ENCODE measurements at places on chromosomes 7 and 10.

GRCh38 chr10:23535381-23535780 lies 96.5 kb downstream of the OTUD1 start:
- DNase-seq, result no peak

DNA sequence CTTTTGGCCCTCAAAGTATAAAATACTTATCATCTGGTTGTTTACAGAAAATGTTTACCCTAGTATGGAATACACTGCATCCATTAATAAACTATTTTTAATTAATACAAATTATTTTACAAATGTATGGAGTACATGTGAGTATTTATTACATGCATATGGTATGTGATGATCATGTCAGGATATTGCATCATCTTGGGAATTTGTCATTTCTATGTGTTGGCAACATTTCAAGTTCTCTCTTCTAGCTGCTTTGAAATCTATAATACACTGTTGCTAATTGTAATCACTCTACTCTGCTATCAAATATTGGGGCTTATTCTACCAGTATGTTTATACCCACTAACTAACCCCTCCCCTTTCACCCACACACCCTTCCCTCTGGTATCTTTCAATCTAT lies 103.9 kb upstream of the THSD7A start:
- DNase-seq, result no peak

- DNase-seq, result no peak
Observed at GRCh38 chr7:47085491-47086275, 496.2 kb downstream of the TNS3 start.

DNA sequence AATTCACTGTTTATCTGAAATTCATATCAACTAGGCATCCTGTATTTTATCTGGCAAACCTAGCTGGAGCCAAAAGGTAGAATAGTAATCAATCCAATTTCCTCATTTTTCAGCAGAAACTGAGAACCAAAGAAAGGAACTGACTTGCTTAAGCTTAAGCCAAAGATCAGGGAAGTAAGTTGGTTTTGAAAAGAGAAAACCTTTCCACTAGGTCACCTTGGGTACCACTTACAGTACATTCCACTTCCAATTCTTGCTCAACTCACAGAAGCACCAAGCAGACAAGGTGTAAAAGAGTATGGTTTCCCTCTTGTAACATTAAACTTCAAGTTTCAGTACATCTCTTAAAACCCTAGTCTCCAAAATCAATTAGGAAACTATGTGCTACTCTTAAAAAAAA lies 79.6 kb downstream of the ZFAND4 start:
- DNase-seq, result no peak

DNA sequence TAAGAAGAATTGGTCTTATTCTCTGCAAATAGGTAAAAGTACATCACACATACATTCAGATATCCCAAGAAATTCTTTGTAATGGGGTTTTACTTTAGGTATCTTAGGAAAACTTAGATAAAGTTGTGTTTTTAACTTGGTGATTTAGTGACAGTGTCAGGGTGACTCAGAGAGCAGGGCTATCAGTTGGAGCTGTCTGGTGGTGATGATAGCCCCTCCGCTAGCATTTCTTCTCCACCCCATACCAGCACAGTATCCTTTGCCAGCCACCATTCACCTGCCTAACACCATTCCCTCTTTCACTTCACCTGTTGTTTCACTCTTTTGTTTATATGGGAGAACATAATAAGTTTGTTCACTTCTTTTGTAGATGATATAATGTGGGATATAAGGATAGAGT lies 30.4 kb downstream of the VPS50 start:
- no peak for DNase-seq

DNA sequence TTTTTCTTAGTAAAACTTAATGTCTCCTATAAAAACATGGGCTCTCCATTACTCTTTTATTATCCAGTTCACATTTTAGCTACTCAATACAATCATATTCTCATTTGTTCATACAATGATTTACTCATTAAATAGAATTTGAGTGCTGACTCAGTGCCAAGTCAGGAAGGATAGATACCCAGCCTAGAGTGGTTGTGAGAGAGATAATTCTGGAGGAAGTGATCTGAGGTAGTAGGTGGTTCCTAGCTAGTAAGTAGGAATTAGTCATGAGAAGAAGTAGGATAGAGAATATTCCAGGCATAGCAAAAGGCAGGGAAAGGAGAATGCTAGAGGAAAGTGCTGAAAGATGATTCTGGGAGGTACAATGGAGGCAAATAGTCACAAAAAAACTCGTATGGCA lies 133.5 kb upstream of the MBL2 start:
- DNase-seq, result no peak

GRCh38 chr10:54900584-54900983 lies 99.6 kb upstream of the PCDH15 start:
- DNase-seq, result no peak

GRCh38 chr10:30434273-30435072 lies 489 bp downstream of the MAP3K8 start:
- DNase-seq, result no peak

DNA sequence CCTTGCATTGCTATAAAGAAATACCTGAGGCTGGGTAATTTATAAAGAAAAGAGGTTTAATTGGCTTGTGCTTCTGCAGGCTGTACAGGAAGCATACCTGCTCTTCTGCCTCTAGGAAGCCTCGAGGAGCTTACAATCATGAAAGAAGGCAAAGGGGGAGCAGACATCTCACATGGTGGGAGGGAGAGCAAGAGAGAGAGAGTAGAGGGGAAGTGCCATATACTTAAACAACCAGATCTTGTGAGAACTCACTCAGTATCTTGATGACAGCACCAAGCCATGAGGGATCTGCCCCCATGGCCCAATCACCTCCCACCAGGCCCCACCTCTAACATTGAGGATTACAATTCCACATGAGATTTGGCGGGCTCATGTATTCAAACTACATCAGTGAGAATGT lies 79.1 kb upstream of the HECW1 start:
- no peak for DNase-seq

DNA sequence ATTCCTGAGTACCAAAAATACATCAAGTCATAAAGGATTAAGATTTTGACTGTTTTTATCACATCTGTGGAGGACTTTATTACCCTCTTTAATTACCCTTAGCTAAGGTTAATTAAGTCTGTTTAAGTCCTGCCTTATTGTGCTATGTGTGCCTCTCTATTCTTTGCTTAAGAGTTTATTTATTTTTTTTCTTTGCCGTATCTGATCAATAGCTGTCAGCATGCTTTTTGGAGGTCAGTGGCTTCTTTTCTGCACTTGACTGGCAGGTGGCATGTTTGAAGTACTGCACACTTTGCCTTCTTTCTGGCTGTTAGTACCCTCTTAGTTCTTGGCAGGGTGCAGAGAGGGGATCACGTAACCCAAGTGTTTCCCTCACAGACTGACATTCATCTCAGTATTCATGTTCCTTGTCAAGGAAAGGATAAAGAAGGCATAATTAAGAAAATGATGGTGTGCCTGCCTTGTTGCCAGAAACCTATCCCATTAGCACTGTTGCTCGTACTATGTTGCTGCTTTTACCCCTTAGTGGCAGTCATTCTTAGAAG lies 225.8 kb downstream of the EXOC4 start:
- no peak for DNase-seq

GRCh38 chr10:30062090-30062489 lies 2.7 kb upstream of the JCAD start:
- no peak for DNase-seq

GRCh38 chr7:24716480-24717246 lies 40.6 kb downstream of the GSDME start:
- no peak for DNase-seq

DNA sequence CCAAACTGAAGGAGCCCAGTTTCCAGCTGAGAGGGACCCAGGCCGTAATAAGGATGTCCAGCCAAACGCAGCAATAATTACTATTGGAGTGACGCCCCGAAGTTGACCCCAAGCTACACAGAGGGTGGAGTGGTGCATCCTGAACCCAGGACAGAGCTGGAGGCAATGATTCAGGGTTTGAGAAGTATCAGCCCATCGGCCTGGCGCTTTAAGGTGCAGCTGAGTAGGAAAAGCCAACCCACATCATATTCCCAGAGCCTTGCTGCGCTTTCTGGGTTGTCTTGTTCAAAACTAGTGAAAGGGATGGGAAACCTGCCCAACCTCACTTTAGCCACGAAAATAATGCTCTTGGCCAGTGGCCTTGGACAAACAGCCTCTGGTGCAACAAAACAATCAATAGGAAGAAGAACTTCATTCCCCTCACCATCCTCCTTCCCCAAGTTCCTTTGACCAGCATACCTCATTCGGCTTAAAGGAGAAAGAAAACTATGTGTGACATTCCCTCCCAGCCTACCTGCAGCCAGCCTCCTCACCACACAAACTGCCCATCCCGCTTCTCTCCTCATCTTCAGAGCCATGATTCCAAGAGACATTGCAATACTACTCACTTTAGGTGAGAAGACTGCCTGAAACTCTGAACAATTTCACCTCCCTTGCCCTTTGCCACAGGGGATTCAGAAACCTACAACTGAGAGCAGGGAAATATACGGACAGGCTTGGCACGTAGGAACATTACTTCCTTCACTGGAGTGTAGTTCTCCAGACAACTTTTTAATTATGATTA lies 217.2 kb upstream of the MKLN1 start:
- DNase-seq, result no peak

DNA sequence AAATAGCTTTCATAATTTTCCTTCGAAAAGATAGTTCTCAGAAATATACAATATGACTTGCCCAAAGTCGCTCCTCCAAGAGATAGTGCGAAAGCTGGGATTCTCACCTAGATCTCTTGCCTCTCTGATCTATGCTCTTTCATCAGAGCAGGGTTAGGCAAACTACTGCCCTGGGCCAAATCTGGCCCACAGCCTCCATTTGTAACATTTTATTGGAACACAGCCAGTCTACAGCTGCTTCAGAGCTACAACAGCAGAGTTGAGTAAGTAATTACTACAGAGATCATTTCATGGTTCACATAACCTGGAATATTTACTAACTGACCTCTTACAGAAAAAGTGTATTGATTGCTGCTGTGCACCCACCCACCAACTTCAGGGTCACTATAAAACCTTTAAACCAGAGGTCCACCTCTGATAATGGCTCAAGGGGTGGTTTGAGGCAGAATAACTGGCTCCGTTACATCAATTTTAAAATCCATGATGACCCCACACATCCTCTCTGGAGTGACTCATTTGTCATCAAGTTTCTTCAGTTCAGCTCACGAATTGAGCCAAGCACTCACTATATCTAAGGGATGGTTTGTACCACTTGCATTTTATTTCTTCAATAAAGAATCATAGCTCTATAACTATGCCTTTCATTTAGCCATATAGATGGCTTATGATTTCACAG lies 1019.0 kb downstream of the XPNPEP1 start:
- no peak for DNase-seq

DNA sequence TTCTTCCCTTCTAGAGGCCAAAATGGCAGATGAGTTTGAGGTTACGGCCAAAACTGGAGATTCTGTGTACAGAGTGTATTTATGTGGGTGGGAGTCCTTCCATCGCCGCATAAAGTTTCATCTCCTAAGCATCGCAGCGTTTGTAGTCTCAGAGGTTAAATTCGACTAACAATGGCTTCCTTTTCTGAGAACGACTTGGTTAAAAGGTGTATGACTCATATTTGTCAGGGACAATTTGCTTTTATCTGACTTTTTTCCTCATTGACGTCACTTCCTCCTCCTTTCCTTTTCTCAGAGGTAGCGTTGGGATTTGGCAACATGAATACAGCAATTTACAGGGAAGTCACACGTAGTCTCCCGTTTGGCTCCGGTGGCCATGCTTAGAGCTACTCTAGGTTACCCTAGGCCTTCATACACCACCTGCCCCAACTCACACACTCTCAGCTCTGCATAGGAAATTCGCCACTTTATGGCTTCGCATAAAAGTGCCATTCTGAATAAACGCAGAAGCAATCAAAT lies 37.6 kb upstream of the TCF7L2 start:
- DNase-seq, result no peak

GRCh38 chr10:112026438-112026837 lies 157.1 kb downstream of the GPAM start:
- no peak for DNase-seq

GRCh38 chr7:158407581-158408317 lies 179.9 kb downstream of the PTPRN2 start:
- DNase-seq, result no peak

DNA sequence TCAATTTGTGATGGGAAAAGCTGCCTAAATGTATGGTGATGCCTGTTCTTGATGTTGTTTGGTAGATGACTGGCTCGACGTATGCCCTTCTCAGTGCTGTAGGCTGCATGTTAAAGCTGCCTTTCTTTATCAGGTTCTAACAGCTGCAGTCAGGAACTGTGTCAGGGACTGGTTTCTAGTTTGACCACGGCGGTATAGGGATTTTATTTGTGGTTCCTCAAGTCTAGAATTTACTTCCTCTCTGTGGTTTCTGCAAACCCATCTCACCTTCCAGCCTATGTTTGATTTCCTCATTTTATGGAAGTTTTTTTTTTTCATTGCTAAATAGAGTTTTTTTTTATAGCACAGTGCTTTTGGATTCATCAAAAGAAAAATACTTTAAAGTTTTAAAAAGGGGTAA lies 26.5 kb downstream of the LMTK2 start:
- no peak for DNase-seq

GRCh38 chr10:75098902-75099673 lies 12.4 kb upstream of the SAMD8 start:
- DNase-seq, result no peak

GRCh38 chr7:74033372-74034311 lies 5.7 kb downstream of the ELN start:
- no peak for DNase-seq

DNA sequence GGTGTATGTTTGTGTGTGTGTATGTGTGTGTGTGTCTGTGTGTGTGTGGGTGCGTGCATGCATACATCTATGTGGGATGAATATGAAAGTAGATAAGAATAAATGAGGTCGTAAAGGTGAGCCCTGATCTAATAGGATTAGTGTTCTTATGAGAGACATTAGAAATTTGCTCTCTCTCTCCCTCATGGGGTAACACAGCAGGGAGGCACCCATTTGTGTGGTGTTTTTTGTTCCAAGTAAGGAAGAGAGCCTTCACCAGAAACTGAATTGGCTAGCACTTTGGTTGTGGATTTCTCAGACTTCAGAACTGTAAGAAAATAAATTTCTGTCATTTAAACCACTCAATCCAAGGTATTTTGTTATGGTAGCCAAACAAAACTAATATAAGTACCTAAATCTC lies 353.7 kb upstream of the CHRM2 start:
- DNase-seq, result no peak

DNA sequence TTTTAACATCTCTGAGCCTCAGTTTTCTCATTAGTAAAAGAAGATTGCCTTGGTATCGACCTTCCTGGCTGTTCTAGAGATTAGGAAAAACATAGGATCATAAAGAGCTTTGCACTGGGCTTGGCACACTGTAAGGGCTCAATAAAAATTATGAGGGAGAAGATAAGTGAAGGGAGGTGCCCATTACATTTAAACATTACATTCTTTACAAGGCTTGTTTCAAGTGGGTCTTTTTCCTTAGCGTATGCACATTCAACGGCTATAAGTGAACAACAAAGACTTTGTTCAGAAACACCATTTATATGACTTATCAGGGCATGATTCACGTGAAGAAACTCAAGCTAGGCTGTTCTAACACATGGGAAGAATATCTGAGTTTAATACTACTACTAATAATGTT lies 351.9 kb upstream of the NPVF start:
- no peak for DNase-seq

- DNase-seq, result no peak
Observed at GRCh38 chr7:22992874-22993840, 20.8 kb downstream of the HYCC1 start.

Measured in HS-27A (cell line).